Activated CD8-positive, alpha-beta memory T cell treated with anti-CD3 and anti-CD28 coated beads, Interleukin-2, amount 10 ng/mL, durations not matched to agents 7 days and 5 days (primary cell): ENCODE measurements at places on chromosomes 3 and 15.

- no peak for DNase-seq
Measured at GRCh38 chr15:39852250-39852649, 67.8 kb downstream of the GPR176 start.

DNA sequence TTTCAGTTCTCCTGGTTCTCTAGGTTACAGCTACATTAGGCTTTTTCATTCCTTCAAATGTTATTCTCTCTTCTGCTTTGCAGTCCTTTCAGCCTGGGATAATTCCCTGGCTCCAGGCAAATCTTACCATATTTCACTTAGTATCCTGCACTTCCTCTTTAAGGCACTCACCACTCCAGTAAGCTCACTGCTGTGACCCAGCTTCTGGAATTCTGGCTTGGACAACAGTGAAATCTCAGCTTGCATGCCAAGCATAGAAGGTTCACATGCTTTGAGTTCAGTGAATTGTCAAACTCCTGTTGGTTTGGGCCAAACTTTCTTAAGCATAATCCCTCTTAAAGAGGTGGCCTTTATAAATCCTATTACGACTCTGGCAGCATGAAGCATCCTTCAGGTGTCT, 69.4 kb downstream of the SCN10A start:
- no peak for DNase-seq

DNA sequence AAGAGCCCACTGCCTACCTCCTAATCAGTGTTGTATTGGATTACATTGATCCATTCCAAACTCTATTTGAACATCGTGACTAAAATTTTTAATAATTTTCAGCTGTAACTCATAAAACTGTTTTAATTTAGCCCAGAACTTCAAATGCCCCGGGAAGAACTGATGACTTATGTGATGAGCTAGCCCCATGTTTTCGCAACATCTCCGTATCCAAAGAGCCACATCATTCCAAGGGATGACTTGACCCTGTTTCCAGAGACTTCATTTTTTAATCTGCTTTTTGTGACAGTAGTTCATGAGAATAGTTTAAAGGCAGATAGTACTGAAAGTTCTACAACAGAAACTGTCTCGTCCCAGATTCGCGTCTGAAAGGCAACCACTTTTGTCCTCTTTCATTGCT, 97.4 kb downstream of the STAC start:
- no peak for DNase-seq

DNA sequence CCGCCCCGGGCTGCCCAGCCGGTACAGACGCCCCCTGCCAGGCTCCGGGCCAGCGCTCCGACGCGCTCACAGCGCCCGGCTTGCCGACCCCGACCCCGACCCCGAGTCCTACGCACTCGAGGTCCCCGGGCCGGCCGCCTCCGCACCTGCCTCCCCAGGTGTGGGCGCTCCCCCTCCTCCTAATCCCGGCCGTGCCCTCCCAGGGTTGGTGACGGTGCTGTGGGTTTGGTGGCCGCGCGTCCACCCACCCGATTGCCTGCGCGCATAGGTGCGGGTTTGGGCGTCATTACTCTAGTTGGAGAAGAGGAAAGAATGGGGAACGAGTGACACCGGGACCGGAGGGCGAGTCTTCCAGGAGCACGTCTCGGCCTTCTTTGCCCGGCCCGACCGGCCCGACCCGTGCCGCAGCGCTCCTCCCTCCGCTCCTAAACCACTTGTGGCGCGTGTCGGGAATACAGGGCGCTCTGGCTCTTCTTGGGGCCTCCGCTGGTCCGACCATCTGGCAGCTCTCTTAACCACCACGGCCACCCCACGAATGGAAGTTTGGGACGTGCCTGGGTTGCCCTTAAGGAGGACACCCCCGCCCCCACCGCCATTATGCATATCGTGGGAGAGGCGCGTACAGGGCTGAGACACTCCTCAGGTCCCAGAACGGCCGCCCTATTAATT, 810 bp upstream of the THRB start:
- no peak for DNase-seq

GRCh38 chr15:96285729-96286254, 44.7 kb upstream of the NR2F2 start:
- DNase-seq = no peak

GRCh38 chr15:92938387-92938786, 38.3 kb downstream of the CHD2 start:
- no peak for DNase-seq

- no peak for DNase-seq
Measured at GRCh38 chr3:72991522-72991921, 5.1 kb upstream of the PPP4R2 start.

- no peak for DNase-seq
Measured at GRCh38 chr3:182241766-182242488, 530.2 kb downstream of the SOX2 start.
